NCI-H1694 (cell line): ENCODE measurements at places on chromosomes 3 and 15.
A peak's percentile ranks its signal among the peaks of the same experiment; 100 is the strongest.

DNA sequence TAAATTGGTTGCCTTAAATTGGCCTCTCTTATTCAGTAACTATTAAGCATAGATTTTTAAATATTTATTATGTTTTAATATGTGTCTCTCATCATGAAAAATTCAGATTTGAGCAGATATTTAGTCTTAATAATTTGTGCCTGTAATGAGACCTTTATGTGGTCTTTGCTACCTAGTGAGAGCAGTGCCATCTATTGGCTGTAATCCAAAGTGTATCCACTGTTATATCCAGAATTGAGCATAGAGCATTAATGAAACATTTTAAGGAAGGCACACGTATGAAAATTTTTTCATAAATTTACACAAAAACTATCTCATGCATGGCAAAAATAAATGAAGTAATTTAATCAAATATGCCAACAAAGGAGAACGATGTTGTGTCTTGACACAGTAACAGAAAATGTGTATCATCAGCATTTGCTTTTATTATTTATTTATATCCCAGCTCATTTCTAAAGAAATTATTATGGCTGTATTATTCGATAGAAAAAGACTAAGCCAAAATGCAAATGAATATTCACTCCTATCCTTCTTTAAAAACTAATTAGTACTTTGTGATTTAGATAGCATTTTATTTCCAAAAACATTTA, 203.5 kb downstream of the RSRC1 start:
- DNase-seq: peak; percentile 39

DNA sequence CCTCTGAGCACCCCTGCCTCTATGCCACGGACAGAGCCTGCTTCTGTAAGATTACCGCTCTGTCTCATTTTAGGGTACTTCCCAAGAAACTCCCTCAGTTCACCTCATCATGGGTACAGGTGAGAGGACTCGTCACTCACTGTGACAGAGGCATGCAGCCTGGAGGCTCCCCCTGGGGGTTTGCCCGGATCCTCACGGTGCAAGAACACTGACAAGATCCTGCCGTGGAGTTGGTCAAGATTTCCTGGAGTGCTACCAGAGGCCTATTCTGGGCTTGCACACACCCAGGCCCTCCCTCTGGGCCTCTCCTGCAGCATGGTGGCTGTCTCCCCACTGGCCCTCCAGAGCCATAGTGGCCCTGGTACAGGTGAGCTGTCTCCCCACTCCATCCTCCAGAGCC, 103.1 kb upstream of the TNIK start:
- no peak for DNase-seq

GRCh38 chr3:177787279-177788041, 590.2 kb upstream of the TBL1XR1 start:
- no peak for DNase-seq

DNA sequence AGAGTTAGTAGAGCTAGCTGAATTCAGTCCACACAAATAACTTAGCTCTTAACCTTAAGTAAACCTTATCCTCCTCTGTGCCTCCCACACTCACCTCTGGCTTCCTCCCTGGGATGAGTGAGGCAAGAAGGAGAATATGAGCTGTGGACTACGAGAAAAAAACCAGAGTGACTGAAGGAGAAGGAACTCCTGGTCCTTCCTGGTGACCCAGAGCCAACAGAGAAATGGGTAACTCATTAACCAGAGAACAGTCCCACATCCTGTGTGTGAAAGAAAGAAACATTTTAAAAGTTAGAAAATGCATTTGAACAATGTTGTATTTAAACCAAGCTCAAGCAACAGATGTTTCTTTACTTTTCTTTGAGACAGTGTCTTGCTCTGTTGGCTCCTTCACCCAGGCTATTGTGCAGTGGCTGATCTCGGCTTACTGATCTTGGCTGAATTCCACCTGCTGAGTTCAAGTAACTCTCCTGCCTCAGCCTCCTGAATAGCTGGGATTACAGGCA, 27.5 kb upstream of the FAM81A start:
- no peak for DNase-seq

GRCh38 chr3:33117461-33117860, 3.6 kb downstream of the CRTAP start:
- DNase-seq: no peak
